ENCODE measurements at places on chromosomes 3 and 15. TPM values are rescaled to one million over a fixed set of nuclear protein-coding genes. Genes with fewer than 3 reads are reported as not detected.

GRCh38 chr3:171192176-171192854, 165.8 kb upstream of the SLC2A2 start:
- DNase-seq = no peak

GRCh38 chr15:62835351-62835750, 207.2 kb upstream of the TPM1 start:
- no peak for DNase-seq

Gene NMD3
- 72.2 TPM for total RNA-seq

GRCh38 chr3:113601240-113601639, 68.9 kb downstream of the SIDT1 start:
- DNase-seq = no peak

DNA sequence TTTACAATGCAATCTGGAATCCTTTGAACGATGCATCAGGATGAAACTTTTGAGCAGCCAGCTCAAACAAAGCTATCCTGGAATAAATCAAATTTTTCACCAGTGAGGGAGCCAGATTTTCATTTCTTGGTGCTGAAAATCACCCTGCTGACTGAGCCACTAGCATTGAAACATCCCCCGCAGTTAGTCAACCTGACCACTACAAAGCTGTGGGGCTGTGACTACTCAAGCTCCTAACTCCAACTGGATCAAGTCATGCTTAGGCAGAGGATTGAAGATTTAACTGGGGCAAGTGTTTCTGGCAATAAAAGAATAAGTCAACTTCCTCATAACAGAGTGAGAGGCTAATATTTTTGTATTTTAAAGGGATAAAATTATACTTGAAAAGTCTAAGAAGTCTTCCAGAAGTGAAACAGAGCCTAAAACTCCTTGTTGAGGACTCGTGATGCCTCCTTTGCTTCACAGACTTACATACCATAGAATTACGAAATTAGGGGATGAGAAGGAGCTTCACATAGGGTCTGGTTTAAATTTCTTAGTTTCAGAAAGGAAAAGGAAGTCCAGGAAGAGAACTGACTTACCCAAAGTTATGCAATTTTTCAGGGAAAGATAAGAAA, 177.8 kb downstream of the SERPINI1 start:
- no peak for DNase-seq

DNA sequence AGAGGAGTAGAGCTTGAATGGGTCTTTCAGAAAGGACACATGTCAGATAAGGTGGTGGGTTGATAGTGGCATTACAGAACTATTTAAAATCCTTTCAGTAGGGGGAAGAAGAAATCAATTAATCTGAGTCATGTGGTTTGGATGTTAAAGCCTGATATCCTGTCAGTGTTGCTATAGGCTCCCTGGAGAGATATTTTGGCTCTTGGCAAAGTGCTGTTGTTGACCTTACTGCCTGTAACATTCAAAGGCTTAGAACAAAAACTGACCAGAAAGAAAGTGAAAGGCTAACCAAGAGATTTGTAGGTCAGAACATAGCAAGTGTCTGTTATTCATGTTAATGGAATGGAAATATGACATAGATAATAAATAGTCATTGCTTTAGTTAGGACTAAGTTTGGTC, 552.9 kb downstream of the DIPK2A start:
- no peak for DNase-seq

Gene ZIC1
- total RNA-seq = 15.6 TPM

GRCh38 chr15:78065973-78066946, 11.3 kb downstream of the TBC1D2B start:
- DNase-seq = no peak

Gene ASB7
- total RNA-seq = 21.5 TPM

GRCh38 chr3:16240229-16241023, 24.3 kb downstream of the DPH3 start:
- DNase-seq = no peak

GRCh38 chr3:55877703-55878102, 390.6 kb upstream of the WNT5A start:
- DNase-seq = no peak

Gene SAXO2
- 4.1 TPM for total RNA-seq

DNA sequence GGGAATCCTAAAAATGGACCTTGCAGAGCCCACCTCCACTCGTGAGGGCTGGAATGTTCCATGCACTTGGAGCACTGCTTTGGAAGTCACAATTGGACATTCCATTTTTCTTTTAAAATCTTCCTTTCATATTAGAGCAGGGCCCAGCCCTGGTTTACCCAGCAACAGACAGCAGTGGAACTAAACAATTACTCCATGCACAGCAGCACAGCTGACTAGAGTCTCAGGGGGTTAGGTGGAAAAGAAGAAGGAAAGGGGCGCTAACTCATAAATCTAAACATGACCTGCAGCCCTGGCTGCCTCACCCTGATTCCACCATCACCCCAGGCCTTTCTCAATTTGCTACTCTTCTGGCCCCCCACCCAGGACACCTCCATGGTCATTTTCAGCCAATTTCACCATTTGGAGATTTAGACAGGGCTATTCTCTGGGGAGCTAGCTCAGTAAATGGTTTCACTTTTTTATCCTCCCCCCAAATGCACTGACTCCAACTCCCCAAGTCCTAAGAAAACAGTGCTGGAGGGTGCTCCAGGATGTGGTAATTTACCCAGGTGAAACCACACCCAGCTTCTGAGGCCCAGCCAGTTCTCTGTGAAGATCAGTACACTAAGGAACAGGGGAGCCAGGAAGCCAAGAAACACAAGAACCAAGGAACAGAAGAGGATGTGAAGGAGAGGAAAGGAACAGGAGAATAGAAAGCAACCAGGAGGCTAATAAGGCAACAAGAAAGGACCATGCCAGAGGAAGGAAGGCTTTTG, 1.6 kb upstream of the LRRC31 start:
- no peak for DNase-seq

Gene DISP2
- 9.2 TPM for total RNA-seq

DNA sequence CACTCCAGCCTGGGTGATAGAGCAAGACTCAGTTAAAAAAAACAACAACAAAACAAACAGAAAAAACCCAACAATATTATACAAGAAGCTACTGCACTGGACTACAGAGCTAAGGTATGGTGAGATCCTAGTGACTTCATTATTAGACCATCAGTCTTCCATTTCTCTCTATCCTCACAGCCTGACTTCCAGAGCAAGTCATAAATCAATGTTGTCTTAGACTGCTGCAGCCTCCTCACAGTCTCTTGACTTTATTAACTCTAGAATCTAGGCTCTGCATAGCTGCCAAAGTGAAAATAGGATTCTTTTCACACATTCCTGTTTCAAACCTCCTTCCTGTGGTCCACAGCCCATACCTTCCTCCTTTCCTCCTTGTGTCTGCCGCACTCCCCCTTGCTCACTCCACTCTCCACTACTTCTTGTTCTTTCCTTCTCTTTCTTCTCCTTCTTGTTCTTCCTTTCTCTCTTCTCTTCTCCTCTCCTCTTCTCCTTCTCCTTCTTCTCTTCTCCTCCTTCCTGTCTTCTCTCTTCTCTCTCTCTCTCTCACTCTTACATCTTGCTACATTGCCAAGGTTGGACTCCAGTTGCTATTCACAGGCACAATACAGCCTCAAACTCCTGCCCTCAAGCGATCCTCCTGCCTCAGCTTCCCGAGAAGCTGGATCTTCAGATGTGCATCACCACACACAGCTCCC, 49.4 kb downstream of the CCR4 start:
- no peak for DNase-seq

DNA sequence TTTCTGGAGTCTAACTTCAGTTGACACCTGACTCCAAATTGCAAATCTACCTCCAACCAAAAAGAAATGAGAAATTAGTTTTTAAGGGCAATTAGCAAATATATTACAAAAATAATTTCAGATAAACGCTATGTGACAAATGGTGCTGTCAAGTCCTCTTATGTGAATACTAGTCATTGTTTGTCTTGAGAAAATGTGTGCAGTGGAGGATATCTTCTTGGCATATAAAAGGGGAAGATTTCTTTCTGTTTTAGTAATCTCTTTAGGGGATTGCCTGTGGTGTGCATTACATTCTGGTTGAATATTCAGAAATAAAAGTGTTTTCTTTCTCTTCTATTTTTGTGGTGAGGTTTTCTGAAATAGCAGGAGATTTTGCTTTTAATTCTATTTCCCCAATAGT, 3.0 kb upstream of the GCSAM start:
- DNase-seq = no peak

DNA sequence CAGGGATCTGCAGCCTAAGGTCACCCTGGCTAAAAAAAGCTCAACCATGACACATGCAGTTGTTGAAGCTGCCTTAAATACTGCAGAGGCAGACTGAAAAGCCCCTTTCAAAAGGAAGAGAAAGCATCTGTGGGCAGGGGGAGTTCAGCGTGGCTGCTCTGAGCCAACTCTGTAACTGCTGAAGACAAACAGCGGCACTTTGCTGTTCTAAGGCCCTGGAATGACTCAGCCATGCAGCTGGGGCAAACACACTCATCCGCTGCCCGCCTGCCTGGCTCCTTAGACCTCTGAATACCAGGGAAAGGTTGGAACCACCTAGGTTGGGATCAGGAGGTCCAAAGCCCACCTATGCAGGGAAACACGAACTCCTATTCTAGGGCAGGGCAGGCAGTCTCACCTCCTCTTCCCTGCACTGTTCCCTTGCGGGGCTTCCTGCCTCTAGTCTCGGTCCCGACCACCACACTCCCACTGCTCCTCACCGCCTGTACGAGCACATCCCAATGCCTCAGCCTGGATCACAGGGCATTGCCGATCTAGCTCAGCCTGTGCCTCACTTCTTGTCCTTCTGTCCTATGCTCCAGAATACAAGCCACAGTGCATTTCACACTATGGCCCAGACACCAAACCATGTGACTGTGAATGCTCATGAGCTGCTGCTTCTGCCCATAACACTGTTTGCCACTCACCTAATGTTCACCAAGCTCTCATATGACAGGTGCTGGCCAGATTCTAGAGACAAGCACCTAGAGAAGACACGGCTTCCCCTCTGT, 6.6 kb upstream of the MUSTN1 start:
- DNase-seq = no peak

Gene PLSCR5
- not detected for total RNA-seq

GRCh38 chr3:5192571-5193365, 5.3 kb downstream of the EDEM1 start:
- no peak for DNase-seq

Gene UACA
- 64.3 TPM for total RNA-seq

Gene KNG1
- total RNA-seq = not detected

Gene C3orf18
- 13.6 TPM for total RNA-seq

DNA sequence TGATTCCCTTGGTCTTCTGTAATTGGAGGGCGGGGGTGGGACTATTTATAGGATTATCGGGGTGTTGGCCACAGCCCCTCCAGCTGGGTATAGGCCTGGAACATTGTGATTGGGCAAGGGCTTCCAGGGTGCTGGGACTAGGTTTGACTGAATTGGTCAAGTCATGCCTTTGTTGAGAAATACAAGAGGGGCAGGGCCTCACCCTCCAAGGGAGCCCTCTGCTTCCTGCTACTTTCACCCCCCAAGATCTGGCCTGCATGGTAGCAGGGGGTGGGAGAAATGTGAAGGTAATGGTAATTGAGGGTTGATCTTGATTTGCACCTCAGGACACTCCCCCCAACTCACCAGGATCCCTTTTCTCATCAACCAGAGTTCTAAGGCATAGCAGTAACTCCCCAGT, 25.2 kb downstream of the TRIM71 start:
- DNase-seq = no peak

DNA sequence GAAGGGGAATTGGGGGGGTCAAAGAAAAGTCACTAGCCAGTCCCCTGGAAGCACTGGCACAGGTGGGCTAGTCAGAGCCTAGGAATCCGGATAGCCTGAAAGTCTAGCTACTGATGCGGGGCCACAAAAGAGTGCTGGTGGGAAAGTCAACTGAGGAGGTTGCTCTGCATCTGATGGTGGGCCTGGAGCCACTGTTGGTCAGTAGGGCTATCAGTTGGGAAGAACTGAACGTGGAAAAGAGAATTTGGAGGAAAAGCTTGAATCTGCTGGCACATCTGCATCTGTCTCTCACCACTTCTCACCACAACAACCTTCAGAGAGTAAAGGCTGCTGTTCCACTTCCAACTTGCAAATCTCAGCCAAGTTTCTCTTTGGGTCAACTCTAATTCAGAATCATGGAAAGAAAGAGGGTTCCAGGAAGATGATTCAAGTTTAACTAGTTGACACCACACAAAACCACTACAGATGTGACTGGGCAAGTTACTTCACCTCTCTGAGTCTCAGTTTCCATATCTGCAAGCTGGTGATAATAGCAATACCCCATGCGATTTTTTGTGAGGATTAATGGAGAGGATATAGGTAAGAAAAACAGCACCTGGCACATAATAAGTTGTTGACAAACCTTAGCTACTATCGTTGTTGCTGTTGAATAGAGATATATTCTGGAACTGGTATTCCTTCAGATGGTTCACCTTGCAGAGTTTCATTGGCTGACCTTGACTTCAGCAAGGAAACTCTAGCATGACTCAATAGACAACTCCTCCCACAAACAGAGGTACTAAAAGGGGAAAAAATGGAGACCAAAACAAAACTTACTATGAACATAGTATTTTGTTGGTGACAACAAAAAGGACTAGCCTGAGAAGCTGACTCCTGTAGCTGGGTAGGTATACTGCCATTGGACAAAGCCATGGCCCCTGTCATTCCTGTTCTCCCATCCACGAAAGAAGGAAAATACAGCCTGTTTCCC, 280.2 kb upstream of the STT3B start:
- DNase-seq = no peak

DNA sequence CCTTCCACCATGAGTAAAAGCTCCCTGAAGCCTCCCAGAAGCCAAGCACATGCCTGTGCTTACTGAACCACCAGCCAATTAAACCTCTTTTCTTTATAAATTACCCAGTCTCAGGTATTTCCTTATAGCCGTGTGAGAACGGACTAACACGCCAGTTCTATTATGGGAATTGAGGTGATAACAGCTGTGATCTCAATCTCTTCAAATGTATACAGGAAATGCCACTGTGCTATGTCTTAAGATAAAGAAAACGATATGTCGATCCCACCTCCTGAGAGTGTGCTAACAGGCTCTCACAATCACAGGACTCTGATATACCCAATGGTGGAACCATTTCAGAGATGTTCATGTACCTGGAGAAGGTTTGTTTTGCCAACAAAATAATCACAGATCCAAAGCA, 26.2 kb downstream of the CHSY1 start:
- no peak for DNase-seq

DNA sequence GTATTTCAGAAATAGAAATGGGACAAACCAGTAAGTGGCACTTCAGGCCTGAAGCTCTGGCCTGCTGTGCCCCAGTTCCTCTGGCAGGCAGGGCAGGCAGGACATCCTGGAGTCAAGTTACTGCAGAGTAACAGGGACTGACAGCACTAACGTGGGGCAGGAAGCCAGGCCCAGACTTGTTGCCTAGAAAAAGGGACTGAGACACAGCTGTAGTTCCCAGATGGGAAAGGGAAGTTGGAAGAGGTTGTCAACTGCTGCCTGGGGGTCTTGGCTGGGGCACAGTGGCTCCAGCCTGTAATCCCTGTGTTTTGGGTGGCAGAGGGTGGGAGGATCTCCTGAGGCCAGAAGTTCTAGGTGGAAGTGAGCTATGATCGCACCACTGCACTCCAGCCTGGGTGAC, 171.9 kb downstream of the FMN1 start:
- DNase-seq = no peak
